ENCODE measurements at places on chromosomes 11 and 22.
A peak's percentile ranks its signal among the peaks of the same experiment; 100 is the strongest.

DNA sequence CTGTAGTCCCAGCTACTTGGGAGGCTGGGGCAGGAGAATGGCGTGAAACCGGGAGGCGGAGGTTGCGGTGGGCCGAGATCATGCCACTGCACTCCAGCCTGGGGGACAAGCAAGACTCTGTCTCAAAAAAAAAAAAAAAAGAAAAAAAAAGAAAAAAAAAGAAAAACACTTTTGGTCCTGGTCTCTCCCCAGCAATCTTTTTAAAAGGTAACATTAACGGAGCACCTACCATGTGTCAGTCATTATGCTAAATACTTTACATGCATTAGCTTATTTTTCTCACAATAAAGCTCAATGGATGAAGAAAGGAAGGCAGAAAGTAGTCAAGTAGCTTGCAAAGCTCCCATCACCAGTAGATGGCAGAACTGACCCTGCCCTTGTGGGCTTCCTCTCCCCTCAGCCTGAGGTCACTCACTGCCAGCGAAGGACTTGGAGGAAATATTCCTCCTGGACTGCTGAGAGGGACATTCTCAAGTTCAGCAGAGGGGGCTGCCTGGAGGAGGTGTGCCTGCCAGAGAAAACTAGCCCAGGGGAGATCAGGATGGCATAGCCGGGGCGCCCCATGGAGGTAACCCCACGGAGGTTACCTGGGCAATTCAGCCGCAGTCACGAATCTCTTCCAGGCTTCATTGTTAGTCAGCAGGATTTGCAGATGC lies 15.5 kb downstream of the APOL3 start:
- peak; percentile 39 for DNase-seq

DNA sequence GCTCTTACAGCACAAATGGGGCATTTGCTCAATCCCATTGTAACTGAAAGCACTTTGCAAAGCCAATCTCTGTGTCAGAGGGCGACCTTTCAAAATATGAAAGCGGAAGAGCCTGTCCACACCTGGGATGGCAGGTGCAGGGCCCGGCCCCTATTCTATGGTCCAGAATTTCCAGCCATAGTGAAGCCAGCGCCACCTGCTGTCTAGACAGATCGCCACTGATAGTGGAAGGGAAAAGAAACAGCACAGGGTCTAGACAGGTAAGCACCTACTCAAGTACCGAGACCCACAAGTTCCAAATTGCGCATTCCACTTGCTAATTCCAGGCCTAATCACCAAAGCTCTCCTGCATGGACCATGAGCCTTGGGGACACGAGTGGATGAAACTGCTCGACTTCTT lies 141.4 kb downstream of the NTM start:
- no peak for DNase-seq

DNA sequence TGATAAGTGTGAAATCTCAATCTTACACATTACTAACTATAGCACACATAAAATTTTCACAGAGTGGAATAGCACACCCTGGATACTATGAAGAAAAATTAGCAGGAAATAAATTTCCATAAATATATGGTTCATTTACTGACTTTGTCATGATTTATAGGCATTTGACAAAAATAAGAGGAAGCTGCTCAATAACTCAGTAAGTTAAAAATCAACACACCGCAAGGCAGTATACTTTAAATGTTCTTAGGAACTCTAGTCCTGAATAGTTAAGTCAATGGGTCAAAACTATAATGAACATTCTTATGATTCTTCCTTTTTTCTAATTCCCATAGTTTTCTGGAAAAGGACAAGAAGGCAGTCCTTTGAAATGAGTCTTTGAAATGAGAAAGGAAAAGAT lies 1557.8 kb upstream of the RAG2 start:
- no peak for DNase-seq

GRCh38 chr11:120622189-120622875 lies 110.8 kb downstream of the GRIK4 start:
- DNase-seq = no peak
